ENCODE measurements at places on chromosomes 1 and 21. TPM values are rescaled to one million over a fixed set of nuclear protein-coding genes. Genes with fewer than 3 reads are reported as not detected.

GRCh38 chr1:1806890-1807289 is 28.6 kb upstream of the NADK start:
- H3K36me3 ChIP-seq: peaks cover 26% of the 10 kb centered on the region
- DNase-seq: no peak
- H3K4me3 ChIP-seq: no peak overlapping the region

- no peak for DNase-seq
- H3K4me1 ChIP-seq: no peaks in the 10 kb centered on the region
- H3K4me3 ChIP-seq: no peak overlapping the region
- H3K27ac ChIP-seq: no peak overlapping the region
Observed at GRCh38 chr1:59125154-59125553, 171.7 kb upstream of the FGGY start.

Gene FGGY
- 31.0 TPM for total RNA-seq

DNA sequence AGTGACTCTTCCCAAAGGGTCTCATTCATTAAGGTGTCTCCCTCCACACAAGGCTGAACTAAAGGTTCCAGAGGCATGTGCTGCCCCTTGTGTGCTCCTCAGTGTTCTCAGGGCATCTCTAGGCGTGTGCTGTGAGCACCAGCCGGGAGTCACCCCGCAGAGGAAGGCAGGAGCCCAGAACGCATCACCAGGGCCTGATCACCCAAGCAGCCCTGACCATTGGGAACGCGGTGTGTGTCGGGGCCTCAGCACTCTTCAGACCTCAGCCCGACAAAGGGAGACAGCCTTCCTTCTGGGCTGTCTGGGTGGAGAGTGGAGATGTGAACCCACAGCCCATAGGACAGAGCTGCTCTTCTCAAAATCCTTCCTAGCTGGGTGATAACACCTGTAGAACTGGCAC is 9.1 kb downstream of the SLC37A1 start:
- H3K27me3 ChIP-seq: no peaks in the 10 kb centered on the region
- peaks cover 5% of the 10 kb centered on the region for H3K36me3 ChIP-seq
- no peak overlapping the region for H3K4me3 ChIP-seq
- no peaks in the 10 kb centered on the region for H3K4me1 ChIP-seq
- DNase-seq: no peak
- no peak overlapping the region for H3K27ac ChIP-seq

- H3K36me3 ChIP-seq: no peaks in the 10 kb centered on the region
- no peaks in the 10 kb centered on the region for H3K27me3 ChIP-seq
- H3K4me1 ChIP-seq: peaks cover 2% of the 10 kb centered on the region
- H3K4me3 ChIP-seq: no peak overlapping the region
Observed at GRCh38 chr1:214440219-214440965, 111.0 kb downstream of the PTPN14 start.

DNA sequence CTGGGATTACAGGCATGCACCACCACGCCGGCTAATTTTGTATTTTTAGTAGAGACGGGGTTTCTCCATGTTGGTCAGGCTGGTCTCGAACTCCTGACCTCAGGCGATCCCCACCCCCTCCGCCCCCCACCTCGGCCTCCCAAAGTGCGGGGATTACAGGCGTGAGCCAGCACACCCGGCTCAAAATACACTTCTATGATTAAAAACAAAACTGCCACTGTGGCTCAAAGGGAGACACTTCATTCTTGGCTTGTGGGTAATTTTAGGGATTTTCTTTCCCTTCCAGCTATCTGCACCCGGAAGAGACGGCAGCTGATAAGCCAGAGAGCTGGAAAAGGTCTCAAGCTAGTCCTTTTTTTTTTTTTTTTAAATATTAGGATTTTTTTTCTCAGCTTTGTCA is 24.5 kb downstream of the TMPRSS2 start:
- peaks cover 16% of the 10 kb centered on the region for H3K4me1 ChIP-seq
- H3K27ac ChIP-seq: no peak overlapping the region
- H3K36me3 ChIP-seq: peaks cover 8% of the 10 kb centered on the region
- H3K4me3 ChIP-seq: no peak overlapping the region
- no peak for DNase-seq

DNA sequence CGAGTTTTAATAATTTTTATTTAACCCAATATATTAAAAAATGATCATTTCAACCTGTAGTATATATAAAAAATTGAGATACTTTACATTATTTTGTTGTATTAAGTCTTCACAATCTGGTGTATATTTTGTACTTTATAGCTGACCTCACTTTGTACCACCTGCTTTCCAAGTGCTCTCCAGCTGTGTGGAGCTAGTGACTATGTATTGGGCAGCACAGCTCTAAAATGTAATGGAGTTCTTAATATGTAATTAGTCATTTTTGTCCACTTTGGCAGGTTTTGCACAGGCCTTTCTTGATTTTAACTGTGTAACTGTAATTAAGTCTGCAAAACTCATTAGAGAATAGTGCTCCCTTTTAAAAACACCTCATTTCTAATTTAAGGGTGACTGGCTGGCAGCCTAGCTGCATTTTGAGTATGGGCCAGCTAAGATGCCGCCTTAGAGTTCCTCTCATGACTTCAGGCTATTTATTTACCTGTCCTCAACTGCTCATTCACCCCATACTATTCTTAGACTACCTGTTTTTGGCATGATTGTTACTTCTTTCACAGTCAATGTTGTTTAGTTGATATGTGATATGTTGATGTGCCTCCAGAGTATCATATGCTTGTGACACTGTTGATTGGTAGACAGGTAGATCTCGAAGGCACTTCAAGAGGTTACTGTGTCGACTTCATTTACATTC is 43.2 kb downstream of the ZYG11B start:
- no peaks in the 10 kb centered on the region for H3K27me3 ChIP-seq
- no peak overlapping the region for H3K4me3 ChIP-seq
- no peak for DNase-seq
- no peak overlapping the region for H3K27ac ChIP-seq
- no peaks in the 10 kb centered on the region for H3K4me1 ChIP-seq
- peaks cover 7% of the 10 kb centered on the region for H3K36me3 ChIP-seq

Gene KMO
- total RNA-seq: 2.3 TPM

- H3K4me3 ChIP-seq: no peak overlapping the region
- H3K36me3 ChIP-seq: no peaks in the 10 kb centered on the region
- no peaks in the 10 kb centered on the region for H3K27me3 ChIP-seq
- no peaks in the 10 kb centered on the region for H3K4me1 ChIP-seq
Observed at GRCh38 chr1:3186526-3186921, 117.5 kb downstream of the PRDM16 start.

DNA sequence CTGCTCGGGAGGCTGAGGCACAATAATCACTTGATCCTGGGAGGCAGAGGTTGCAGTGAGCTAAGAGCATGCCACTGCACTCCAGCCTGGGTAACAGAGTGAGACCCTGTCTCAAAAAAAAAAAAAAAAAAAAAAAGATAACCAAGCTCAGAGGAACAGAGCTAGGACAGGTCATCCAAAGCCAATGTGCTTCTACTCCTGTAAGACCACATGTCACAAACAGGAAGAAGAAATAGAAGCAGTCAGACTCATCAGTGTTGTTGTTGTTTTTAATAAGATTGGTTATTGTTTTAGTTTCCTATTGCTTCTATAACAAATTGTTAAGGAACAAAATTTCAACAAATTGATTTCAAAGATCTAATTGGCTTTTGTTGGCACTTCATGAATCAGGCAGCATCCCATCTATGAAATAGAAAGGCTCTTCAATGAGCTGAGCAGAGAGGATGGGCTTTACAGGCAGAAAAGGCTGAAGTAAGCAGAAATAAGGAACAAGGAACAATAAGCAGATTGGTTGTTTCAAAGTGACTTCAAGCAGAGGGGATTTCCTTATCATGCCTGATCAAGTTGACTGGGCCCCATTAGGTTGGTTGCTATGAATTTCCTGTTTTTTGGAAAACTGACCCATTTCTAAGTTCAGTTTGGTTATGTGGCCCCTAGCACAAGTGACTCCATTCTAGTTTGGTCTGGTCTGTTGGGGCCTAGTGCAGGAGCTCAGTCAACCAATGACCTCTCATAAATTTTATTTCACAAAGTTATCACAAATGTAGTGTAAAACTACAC is 6.0 kb upstream of the AKNAD1 start:
- H3K4me1 ChIP-seq: no peaks in the 10 kb centered on the region
- H3K27me3 ChIP-seq: no peaks in the 10 kb centered on the region
- no peaks in the 10 kb centered on the region for H3K36me3 ChIP-seq
- H3K27ac ChIP-seq: no peak overlapping the region
- DNase-seq: no peak
- no peak overlapping the region for H3K4me3 ChIP-seq

DNA sequence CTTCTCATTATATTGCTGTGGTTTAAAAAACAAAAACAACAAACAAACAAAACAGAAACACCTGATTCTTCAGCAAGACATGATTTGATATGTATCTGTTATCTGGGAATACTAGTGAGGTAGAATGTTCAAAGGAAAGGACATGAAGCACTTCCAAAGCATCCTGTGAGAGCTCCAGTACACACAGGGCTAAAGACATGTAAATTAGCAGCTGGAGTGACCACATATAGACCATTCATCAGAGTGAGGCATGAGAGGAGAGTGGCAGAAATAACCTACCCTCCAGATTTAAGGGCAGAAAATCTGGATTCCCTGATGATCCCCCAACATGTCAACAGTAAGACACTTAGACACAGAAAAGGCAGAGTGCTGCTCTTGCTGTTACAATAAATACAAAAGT is 260.5 kb upstream of the CHRM3 start:
- H3K4me1 ChIP-seq: no peaks in the 10 kb centered on the region
- H3K36me3 ChIP-seq: no peaks in the 10 kb centered on the region
- no peaks in the 10 kb centered on the region for H3K27me3 ChIP-seq
- no peak overlapping the region for H3K4me3 ChIP-seq
- DNase-seq: no peak
- no peak overlapping the region for H3K27ac ChIP-seq

DNA sequence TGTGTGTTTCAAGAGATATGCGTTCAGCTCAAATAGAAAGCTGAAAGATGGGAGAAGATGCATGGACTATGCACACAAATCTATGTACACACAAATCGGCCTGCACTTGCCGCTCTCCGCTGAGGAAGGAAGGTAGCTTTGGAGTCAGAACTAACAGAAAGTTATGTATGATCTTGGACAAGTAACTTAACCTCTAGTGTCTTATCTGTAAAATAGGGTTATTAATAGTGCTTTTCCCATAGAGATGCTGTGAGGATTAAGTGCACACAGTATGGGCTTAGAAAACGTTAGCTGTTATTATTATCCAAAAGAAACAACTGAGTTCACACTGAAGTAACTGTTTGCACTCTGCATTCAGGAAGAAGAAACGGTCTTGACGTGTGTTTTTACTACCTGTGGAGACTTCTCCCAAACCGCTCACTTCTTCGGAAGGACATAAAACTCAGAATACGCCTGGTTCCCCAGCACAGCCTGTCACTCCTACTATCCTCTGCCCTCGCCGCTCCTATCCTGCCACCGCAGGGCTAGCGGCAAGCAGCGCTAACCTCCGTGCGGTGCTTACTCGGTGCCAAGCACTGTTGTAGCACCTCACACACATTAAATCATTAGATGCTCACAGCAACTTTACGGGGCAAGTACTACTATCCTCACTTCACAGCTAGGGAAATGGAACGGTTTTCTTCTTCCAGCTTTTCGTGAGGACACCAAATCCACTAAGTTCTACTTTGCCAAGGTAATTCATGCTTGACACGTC is 1.3 kb downstream of the TGFBR3 start:
- peak overlapping the region; percentile 88 for H3K4me3 ChIP-seq
- DNase-seq: peak; percentile 46
- H3K27ac ChIP-seq: peak overlapping the region; percentile 90
- H3K27me3 ChIP-seq: no peaks in the 10 kb centered on the region

GRCh38 chr1:194028002-194028401 is 841.6 kb upstream of the B3GALT2 start:
- H3K27me3 ChIP-seq: no peaks in the 10 kb centered on the region
- no peak for DNase-seq
- H3K36me3 ChIP-seq: no peaks in the 10 kb centered on the region
- H3K27ac ChIP-seq: no peak overlapping the region

DNA sequence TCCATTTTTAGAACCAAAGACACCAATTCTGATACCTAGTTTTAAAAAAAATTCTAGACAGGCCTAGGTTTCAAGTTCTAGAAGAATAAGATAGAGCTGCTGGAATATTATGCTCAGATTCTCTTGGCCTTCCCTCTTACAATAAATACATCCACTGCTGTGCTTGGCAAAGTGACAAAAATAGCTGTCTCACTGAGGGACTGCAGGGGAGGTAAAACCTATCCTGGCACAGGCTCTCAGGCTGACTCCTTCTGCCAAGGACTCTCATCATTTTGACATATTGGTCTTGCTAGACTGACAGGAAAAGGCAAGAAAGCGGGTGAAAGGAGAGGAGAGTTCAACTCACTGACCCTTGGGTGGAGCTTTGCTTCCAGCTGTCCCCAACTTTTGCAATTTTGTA is 197.0 kb upstream of the LHX8 start:
- H3K4me3 ChIP-seq: no peak overlapping the region
- no peaks in the 10 kb centered on the region for H3K4me1 ChIP-seq
- peak; percentile 21 for DNase-seq
- no peaks in the 10 kb centered on the region for H3K36me3 ChIP-seq

Gene INTS7
- 9.8 TPM for total RNA-seq

DNA sequence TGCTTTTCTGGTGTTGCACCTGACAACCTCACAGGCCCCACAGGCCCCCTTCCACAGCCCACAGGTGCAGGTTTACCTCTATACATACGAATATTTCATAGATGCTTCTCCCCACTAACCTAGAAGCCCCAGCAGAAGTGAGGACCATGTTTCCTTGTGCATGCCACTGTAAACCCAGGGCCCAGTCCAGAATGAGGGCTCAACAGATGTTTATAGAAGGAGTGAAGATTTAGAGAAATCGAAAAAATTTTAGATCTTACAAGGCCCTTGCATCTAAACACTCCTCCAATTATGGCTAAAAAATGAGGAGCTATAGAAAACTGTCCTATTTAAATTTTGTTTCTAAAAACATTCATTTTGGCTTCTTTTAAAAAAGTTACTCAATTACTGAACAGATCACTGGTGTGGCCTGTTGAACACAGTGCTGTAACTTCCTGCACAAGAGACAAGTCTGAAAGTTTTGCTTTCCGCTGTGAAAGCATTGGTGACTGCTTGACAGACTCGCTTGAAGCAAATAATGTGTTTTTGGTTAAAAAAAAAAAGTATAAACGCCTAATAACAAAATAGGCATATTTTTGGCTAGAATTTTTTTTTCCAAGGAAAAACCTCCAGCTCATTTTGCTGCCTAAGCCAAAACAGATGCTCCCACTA is 1.2 kb downstream of the ABCB10 start:
- H3K27me3 ChIP-seq: no peaks in the 10 kb centered on the region
- peak overlapping the region; percentile 73 for H3K4me3 ChIP-seq
- H3K4me1 ChIP-seq: peaks cover 17% of the 10 kb centered on the region
- no peaks in the 10 kb centered on the region for H3K36me3 ChIP-seq

DNA sequence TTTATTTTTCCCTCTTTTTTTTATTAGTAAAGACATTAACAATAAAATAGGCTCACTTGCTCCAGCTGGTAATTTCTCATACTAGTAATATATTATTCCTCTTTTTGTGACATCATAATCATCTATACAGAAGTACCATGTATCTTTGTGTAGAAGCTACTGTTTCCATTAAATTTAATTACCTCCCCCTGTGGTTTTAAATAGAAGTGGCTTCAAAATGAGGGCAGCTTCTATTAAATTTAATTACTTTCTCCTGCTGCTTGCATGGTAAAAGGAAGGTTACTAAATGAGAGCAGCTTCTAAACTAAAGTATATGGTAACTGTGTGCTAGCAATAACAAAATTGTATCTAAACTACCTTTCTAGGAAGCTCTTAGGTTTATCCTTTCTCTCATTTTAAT is 94.0 kb downstream of the DPYD start:
- H3K27ac ChIP-seq: no peak overlapping the region
- no peaks in the 10 kb centered on the region for H3K36me3 ChIP-seq
- no peaks in the 10 kb centered on the region for H3K4me1 ChIP-seq

- no peaks in the 10 kb centered on the region for H3K27me3 ChIP-seq
- peaks cover 25% of the 10 kb centered on the region for H3K4me1 ChIP-seq
- DNase-seq: no peak
- no peaks in the 10 kb centered on the region for H3K36me3 ChIP-seq
- H3K27ac ChIP-seq: no peak overlapping the region
Observed at GRCh38 chr1:204299814-204300365, 59.8 kb downstream of the PLEKHA6 start.

Gene ADAMTS5
- total RNA-seq: 10.6 TPM
